ENCODE measurements at places on chromosomes 16 and 17.

DNA sequence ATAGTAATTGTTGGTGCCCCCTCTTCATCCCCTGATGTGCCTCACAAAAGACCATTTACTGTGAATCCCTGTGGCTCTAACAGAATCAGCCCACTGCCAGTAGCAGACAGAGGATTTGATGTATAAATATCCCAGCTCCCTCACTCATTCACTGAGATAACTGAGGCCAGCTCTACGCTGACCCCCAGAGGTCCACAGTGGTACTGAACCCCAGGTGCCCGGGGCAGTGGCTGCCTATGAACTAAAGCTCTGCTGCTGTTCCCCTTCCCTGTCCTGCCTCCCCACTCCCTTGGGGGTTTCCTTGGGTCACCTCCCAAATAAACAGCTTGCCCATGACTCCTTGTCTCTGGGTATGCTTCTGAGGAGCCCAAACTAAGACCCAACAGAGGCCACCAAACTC lies 295.8 kb downstream of the FOXL1 start:
- peak; percentile 58 for DNase-seq

GRCh38 chr17:37083456-37083855 lies 134.7 kb downstream of the AATF start:
- no peak for DNase-seq

DNA sequence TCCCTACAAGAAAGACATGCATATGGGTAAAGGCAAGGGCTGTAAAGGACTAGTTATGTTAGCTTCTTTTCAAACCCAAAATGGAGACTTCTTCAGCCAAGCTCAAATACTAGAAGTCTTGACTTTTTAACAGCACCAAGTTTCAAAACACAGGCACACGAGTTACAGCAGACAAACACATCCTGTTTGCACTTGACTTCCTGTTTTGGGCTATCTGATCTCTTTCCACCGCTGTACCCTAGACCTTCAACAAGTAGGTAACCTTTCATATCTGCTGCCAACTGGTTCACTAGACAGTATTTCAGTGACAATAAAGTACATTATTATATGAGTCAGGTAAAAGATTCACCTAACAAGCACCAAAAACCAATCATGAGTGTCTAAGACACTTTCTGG lies 12.3 kb downstream of the RFFL start:
- no peak for DNase-seq

- DNase-seq: no peak
Measured at GRCh38 chr17:42456223-42457106, 2.2 kb upstream of the ATP6V0A1 start.

DNA sequence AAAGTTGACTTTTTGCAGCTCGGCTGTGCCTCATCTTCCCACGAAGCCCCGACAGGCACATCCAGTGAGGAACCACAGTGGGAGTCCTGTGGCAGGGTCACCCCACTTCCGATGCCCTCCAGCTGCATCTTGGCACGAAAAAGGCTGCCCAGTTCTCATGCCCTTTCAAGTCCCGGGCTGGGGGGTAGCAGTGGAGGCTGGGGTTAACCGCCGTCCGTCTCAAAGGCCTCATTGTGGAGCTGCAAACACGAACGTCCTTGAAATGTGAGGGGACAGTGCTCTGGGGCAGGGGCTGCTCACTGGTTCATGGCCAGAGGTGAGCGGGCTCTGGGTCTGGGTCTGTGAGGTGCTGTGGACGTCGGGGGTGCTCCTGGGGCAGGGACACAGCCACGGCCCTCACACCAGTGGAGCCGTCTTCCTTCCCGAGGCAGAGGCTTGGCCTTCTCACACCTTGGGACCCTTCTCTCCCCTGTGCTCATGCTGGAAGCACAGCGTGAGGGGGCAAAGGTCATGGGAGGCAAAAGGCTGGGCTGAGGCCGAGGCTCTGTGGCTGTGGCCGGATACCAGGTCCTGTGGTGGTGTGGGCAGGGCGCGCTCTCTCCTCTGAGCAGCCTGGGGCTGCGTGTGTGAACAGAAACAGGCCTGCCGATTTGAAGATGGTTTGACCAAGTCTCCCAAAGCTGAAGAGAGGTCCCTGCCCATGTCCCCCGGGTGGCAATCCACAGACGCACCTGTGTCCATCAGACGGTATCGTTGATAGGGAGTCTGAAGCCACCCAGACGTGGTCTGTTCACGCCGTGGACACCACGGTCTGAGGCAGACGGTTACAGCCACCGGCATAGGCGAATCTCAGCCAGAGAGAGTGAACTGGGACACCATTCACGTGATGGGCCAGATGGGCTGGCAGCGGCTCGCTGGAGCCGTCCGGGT lies 3.1 kb upstream of the MC1R start:
- no peak for DNase-seq

DNA sequence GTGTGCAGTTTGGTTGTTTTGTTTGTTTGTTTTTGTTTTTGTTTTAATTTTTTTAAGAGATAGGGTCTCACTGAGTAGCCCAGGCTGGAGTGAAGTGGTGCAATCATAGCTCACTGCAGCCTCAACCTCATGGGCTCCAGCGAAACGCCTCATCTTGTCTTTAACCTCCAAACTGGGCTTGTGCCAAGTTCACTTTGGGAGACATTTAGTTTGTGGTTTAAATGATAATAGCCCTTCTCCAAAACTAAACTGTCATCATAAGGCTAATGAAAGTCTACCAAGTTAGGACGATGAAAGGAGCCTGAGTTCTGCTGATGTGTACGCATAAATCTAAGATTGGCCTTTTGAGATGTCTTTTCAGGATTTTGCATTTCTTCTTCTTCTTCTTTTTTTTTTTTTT lies 6.5 kb upstream of the CARD14 start:
- no peak for DNase-seq

DNA sequence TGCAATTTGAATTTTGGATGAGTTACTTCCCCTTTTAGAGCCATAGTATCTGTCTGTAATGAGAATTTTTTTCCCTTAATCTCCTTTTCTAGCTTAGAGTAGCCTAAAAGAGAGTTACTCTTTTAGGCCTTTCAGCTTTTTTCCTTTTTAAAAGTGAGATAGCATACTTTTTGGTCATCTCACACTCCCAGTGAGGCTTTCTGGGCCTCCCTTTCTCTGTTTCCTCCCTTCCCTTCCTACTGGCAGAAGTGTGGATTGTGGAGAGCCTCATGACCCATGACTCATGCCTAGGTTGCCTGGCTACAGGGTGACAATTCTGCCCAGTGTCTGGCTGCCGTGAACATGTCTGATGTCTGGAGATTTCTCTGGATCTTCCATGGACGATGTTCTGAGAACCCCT lies 15.2 kb downstream of the KRT23 start:
- DNase-seq: no peak

DNA sequence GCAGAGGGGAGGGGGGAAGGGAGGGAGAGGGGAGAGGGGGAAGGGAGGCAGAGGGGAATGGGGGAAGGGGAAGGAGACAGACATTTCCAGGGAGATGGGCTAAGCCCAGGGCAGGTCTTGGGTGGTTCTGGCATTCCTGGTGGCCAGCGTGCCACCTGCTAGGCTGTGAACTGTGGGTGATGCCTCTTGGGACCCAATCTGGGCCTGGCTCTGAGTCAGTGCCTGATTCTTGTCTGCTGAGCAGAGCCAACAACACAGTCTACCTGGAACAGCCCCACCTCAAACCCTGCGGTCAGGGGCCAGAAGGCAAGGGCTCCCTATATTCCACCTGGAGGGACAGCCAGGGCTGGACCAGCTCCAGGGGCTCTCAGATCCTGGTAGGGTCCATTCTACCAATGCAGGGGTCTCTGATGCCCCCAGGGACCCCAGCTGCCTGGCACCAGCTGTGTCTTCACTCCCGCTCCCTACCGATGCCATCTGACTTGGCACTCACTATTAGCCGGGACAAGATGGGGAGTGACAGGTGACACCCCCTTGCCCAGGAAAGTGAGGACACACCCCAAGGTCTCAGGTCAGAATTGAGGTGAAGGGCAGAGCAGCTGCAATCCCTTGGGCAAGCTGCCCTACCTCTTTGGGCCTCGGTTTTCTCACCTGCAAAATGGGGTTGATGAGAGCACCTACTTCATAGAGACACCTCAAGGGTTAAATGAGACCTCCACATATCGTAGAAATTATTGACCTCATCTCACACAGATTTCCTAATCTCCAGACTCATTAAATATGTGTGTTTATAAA lies 87.2 kb downstream of the LITAF start:
- no peak for DNase-seq

GRCh38 chr16:12570046-12570618 lies 233.6 kb downstream of the CPPED1 start:
- no peak for DNase-seq

- DNase-seq: no peak
Measured at GRCh38 chr17:43581130-43581529, 35.0 kb upstream of the ETV4 start.

GRCh38 chr16:66936889-66937554 lies 1.7 kb downstream of the CES2 start:
- DNase-seq: no peak

DNA sequence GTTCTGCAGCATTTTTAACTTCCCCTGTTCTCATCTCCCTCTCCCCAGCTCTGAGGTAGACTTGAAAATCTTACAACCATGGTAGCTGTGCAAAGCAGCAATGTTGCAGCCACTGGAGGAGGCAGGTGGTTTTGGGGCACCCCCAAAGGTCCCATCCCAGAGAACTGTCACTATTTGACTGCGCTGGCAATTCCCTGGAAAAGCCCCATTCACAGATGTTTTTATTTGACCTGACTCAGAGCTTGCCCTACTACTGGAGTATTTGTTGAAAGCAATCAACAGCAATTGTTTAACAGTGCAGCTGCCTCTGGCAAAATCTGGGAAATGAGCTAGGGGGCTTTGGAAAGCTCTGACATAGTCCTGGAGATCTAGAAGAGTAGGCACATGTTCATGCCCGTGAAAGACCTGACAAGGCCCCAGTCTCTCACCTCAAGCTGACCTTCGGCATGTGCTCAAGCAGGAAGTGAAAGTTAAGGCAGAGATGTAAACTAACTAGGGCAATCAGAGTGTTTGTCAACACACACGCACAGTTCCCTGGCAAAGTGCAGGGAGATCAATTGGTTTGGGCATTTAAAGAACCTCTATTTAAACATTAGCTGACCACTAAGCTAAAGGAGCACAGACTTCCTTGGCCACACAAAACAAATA lies 19.7 kb upstream of the PIK3R5 start:
- DNase-seq: no peak

- DNase-seq: peak; percentile 72
Measured at GRCh38 chr16:89860747-89861304, 12.6 kb upstream of the TCF25 start.

DNA sequence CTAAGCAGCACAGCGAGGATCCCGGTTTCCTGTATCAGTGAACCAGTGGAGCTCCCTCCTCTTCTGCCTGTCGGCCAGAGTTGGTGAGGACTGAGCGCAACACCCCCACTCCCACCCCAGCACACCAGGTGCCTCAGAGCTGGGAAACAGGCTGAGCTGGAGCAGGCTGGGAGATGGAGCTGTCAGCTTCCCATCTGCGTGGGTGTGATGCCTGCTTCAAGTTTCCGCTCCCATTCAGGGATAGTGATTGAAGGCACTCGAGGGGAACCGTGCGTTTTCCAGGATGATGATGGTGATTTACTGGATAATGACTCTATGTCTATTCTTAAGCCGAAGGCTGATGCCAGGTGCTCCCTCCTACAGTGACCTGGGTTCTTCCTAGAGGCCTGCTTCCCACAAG lies 144.5 kb downstream of the TMEM132E start:
- DNase-seq: no peak

- no peak for DNase-seq
Measured at GRCh38 chr16:54454616-54455015, 168.0 kb upstream of the IRX3 start.

DNA sequence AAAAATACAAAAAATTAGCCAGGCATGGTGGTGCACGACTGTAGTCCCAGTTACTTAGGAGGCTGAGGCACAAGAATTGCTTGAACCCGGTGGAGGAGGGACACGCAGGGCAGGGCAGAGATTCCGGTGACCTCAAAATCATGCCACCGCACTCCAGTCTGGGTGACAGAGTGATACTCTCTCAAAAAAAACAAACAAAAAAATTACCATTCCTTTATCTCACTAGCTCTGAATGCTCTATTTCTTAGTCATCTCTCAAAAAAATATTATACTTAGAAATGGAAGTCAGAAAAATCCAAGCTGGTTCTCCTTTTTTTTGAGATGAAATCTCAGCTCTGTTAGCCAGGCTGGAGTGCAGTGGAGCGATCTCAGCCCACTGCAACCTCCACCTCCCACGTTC lies 40.8 kb downstream of the SPOP start:
- no peak for DNase-seq

DNA sequence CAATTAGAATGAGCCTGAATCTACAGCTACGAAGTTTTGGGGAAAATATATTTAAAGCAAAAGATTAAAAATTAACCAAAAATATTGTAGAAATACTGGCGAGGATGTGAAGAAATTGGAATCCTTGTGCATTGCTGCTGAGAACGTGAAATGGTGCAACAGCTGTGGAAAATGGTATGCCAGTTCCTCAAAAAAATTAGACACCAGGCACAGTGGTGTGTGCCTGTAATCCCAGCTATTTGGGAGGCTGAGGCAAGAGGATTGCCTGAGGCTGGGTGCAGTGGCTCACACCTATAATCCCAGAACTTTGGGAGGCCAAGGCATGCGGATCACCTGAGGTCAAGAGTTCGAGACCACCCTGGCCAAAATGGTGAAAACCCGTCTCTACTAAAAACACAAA lies 119.9 kb upstream of the TMEM97 start:
- no peak for DNase-seq

GRCh38 chr17:7440113-7440833 lies 961 bp downstream of the FGF11 start:
- peak; percentile 73 for DNase-seq

DNA sequence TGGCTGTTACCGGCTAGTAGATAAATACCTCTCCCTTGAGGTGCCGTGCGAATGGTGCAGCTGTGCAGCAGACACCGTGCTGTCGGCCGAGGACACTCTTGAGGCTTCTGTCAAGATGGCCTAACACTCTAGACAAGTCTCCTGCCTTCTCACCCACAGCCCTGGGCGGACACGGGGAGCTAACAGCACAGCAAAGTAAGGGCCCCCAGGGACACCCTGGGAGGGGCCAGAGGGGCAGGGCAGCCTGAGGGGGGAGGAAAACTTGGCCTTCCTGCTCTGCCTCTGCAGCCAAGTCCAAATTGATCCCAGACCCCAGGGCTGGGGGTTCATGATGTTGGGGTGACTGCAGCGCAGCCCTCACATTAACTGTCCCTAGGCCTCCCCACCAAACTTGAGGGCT lies 210.2 kb downstream of the RPTOR start:
- no peak for DNase-seq

DNA sequence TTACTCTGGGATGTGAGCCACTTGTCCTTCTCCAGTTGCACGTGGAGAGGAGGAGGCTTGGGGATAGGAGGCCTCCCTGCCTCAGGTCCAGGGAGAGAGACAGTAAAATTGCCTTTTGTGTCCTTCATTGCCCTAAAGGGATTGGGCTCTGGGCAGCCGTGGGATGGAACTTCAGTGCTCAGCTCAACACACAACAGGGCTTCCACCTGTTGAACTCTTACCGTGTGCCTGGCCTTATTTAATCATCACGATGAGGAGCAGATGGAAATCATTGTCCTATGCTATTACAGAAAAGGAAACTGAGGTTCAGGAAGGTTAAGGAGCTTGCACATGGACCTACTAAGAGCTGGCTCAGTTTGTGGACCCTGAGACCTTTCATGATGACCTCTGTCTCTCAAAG lies 92.4 kb upstream of the CDC42EP4 start:
- no peak for DNase-seq

GRCh38 chr16:68444056-68444657 lies 4.2 kb downstream of the SMPD3 start:
- peak; percentile 84 for DNase-seq

GRCh38 chr17:6989779-6990178 lies 6.1 kb upstream of the ALOX12 start:
- DNase-seq: no peak

Data from neural progenitor cell (in vitro differentiated cells).